Tibial nerve (tissue), 4 donors: ENCODE measurements at places on chromosomes 12 and 14. TPM values are rescaled to one million over a fixed set of nuclear protein-coding genes. Genes with fewer than 3 reads are reported as not detected.

The CPM gene
- 56.7 TPM for total RNA-seq

The CMAS gene
- total RNA-seq: 21.3 TPM

The RIN3 gene
- total RNA-seq: 34.2 TPM

The WSCD2 gene
- total RNA-seq: 38.9 TPM

The LTB4R2 gene
- total RNA-seq: 16.4 TPM

- H3K27ac ChIP-seq: no peak overlapping the region
- no peak for DNase-seq
- no peaks in the 10 kb centered on the region for H3K27me3 ChIP-seq
- no peak overlapping the region for H3K4me3 ChIP-seq
These were observed 223.2 kb downstream of the PPM1H start for GRCh38 chr12:62711631-62712241.

GRCh38 chr14:93683226-93683625, 105.1 kb downstream of the PRIMA1 start:
- H3K27ac ChIP-seq: no peak overlapping the region
- no peaks in the 10 kb centered on the region for H3K4me1 ChIP-seq
- no peak overlapping the region for H3K4me3 ChIP-seq
- no peaks in the 10 kb centered on the region for H3K27me3 ChIP-seq
- H3K36me3 ChIP-seq: no peaks in the 10 kb centered on the region
- DNase-seq: peak; percentile 16

- H3K36me3 ChIP-seq: no peaks in the 10 kb centered on the region
- H3K27ac ChIP-seq: no peak overlapping the region
- H3K4me3 ChIP-seq: no peak overlapping the region
These were observed 188.9 kb downstream of the PPFIA2 start for GRCh38 chr12:81570234-81570633.

DNA sequence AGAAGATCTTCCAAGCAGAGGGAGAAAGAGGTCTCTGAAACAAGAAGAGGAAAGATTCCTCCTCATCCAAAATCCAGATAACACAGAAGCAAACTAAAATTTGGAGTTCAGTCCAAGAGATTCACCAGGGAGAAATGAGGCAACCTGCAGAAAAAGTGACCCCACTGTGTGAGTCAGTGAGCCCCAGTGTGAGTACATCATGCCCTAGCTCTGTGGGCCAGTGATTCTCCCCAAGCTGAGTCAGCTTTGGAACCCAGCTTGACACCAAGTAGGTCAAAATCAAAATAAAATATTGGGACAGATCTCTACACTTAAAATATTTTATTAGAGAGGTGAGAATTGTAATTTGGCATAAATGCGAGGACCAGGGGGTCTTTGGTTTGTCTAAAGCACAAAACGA, 17.2 kb downstream of the CLEC2B start:
- no peak for DNase-seq
- no peaks in the 10 kb centered on the region for H3K36me3 ChIP-seq
- no peaks in the 10 kb centered on the region for H3K27me3 ChIP-seq
- H3K27ac ChIP-seq: no peak overlapping the region
- H3K4me1 ChIP-seq: no peaks in the 10 kb centered on the region

DNA sequence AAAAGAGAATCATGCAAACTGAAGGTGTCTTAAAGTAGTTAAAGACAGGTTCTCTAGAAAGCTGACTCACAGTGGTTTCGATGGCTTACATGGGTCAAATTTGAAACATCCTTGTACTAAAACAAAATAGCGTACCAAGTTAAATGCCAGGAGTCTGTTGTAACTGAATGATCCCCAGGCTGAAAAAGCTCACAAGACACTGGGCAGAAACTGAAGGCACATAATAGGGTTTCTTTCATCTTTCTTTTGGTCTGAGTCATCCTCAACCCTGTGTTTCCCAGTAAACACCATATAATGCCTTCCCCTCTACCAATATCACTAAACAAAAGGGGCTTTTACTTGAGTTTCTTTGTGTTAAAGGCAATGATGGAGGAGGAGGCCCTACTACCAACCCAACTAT, 12.8 kb downstream of the ZFYVE1 start:
- H3K27me3 ChIP-seq: no peaks in the 10 kb centered on the region
- peaks cover 17% of the 10 kb centered on the region for H3K4me1 ChIP-seq
- H3K4me3 ChIP-seq: no peak overlapping the region
- DNase-seq: no peak

- no peak overlapping the region for H3K4me3 ChIP-seq
- H3K36me3 ChIP-seq: peaks cover 2% of the 10 kb centered on the region
- no peak for DNase-seq
- H3K4me1 ChIP-seq: no peaks in the 10 kb centered on the region
- H3K27ac ChIP-seq: no peak overlapping the region
These were observed 21.7 kb downstream of the ABCD4 start for GRCh38 chr14:74281069-74281468.

GRCh38 chr14:42174357-42174756, 567.7 kb downstream of the LRFN5 start:
- H3K4me3 ChIP-seq: no peak overlapping the region
- no peaks in the 10 kb centered on the region for H3K36me3 ChIP-seq
- H3K27ac ChIP-seq: no peak overlapping the region
- DNase-seq: no peak
